Urinary bladder (tissue), 4 donors: ENCODE measurements at places on chromosomes 5 and 9. TPM values are rescaled to one million over a fixed set of nuclear protein-coding genes. Genes with fewer than 3 reads are reported as not detected.

GRCh38 chr5:141783005-141783946 lies 94.9 kb downstream of the PCDH1 start:
- DNase-seq: no peak

GRCh38 chr5:179317411-179318220 lies 27.6 kb downstream of the ADAMTS2 start:
- DNase-seq: no peak

DNA sequence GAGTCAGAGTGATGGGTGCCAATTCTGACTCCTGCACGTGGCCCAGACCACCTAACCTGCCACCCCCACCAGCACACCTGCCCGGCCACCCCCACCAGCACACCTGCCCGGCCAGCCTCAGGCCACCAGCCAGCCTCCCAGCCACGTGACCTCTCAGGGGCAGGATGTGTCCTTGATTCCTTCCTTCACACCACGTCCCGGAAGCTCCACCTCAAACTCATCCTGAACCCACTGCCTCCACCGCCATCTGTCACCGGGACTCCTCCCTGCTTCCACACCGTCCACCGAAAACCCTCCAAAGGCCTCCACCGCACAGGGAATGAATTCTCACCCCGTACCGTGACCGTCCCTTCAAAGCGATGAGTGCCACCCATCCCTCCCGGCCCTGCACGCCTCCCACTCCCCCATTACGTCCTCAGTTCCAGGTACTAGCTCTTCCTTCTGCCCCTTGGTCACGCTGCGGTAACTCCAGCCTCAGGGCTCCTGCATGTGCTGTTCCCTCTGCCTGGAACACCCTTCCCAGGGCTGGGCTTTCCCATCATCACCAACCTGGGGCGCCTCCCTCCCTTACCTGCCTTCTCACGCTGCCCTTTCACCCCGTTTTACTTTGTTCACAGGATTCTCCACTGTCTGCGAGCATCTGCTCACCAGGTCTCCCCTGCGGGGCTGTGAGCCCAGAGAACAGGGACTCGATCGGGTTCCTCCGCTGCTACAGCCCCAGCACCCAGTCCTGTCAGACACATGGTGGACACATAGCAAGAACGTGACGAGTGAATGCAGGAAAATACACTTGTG lies 82.9 kb downstream of the ADAMTS2 start:
- no peak for DNase-seq

DNA sequence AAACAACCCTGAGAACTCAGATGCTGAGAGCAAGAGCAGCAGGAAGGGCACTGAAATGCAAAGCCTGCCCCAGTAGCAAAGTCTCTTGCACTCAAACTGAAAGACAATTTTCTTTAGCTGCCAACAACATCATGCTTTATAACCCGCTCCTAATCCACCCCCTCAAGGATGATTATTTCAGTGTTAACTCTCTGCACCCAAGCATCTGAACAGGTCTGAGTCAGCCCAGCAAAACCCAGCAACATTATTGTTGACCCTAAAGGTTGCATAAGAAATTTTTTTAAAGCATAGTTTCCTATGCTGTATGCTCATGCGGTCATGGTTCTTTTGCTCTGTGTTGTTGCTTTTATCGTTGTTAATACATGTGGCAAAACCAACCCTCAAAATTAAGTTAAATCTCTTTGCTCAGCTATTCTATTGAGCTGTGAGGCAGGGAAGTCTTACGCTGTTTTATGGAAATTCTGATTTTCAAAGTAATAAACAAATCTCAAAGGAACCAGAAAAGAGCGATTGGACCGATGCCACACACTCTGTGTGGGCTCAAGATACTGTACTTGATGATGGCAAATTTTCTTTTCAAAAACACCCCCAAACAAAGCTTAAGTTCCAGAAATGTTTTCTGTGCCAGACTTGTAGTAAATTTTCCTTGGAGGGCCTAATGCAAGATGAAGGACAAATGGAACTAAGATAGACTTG lies 440.6 kb upstream of the MPDZ start:
- DNase-seq: no peak

DNA sequence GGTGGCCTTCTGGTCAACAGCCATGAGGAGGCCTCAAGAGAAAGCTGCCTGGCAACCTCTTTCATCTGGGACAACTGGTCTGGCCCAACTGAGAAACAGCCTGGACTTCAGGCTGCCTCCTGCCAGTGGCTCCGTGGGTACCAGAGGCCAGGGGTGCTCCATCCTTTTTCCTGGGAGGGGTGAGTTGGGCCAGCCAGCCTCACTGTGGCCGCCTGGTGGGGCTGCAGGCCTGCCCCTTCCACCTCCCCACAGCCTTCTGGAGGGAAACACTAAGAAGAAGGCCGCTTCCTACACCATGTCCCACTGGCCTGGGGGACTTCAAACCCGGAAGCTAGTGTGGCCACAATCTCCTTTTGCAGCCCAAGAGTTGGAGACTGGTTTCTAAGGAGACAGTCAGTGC lies 13.8 kb upstream of the NKD2 start:
- no peak for DNase-seq

- no peak for DNase-seq
Measured at GRCh38 chr5:143826951-143827444, 15.0 kb downstream of the HMHB1 start.

FCN1 gene
- polyA plus RNA-seq: 3.6 TPM

DNA sequence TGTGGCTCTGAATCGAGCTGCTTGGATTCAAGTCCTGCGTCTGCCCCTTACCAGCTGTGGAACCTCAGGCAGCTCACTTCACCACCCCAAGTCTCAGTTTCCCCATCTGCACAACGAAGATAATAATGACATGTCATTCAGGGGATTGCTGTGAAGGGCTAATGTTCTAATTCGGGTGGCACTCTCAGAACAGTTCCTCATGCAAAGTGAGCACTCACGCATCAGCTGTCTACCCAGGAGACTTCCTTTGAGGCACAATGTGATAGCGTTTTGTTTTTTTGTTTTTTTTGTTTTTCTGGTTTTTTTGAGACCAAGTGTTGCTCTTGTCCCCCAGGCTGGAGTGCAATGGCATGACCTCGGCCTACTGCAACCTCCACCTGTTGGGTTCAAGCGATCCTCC lies 56.4 kb downstream of the NTNG2 start:
- no peak for DNase-seq

DNA sequence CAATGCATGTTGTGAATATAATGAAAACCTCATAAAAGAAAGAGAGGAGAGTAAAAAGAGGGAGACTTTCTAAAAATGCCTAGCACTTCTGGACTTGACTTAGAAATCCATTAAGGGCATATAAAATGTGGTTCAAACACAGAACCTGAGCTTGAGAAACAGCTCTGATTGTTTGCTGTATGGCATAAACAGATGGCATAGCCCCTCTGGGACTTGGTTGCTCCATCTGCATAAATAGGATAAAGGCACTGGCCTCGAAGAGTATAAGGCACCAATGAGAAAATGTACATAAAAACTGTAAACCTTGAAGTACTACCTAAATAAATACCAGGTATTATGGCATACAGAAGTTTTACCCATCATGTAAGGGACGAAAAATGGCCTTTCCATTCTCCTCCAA lies 23.8 kb downstream of the MRPS27 start:
- no peak for DNase-seq

DNA sequence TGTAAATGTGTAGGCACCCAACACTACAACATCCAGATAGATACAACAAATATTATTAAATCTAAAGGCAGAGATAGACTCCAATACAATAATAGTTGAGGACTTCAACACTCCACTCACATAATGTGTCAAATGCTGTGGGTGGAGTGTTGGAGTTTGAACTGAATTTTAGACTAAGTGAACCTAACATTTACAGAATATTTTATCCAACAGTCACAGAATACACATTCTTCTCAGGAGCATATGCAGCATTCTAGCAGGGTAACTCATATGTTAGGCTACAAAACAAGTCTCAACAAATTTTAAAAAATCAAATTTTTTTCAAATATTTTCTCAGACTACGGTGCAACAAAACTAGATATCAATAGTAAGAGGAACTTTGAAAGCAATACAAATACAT lies 648.7 kb upstream of the CDH18 start:
- no peak for DNase-seq

GRCh38 chr9:136854842-136855460 lies 2.8 kb downstream of the MAMDC4 start:
- no peak for DNase-seq
